RCC 7860 (cell line): ENCODE measurements at places on chromosomes 16 and 17.

- DNase-seq, result no peak
Observed at GRCh38 chr17:51203838-51204237, 37.6 kb downstream of the NME2 start.

DNA sequence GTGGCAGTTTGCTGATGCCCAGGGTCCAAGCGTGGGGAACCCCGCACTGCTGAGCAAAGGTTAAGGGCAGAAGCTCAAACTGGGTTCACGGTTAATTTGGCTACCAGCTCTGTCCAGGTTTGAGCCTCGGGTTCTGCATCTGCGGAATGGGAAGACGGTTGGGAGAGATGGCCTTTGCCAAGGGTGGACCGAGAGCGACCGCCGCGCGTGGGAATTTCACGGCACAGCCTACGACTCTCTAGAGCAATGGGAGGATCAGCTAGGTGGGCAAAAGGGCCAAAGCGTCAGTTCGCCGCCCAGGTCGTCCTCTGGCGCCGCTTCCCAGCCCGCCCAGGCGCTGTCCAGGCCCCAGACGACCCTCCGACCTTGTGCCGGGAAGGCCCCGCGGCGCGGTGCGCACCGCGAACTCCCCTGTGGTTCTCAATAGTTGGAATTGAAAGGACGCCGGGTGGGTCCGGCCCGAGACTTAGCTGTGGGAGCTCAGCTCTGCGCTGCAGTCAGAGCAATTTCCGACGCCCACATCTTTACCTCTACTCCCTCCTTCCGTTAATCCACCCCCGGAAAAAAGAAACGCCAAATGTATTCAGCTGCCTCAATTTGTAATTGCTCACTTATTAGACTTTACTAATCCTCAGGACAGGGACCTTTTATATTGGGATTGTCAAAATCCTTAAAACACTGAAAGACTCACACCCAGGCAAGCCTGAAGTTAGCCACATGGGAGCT is 2.5 kb upstream of the HS3ST3B1 start:
- DNase-seq, result no peak

GRCh38 chr17:27660436-27660835 is 29.4 kb downstream of the LGALS9 start:
- DNase-seq, result no peak

DNA sequence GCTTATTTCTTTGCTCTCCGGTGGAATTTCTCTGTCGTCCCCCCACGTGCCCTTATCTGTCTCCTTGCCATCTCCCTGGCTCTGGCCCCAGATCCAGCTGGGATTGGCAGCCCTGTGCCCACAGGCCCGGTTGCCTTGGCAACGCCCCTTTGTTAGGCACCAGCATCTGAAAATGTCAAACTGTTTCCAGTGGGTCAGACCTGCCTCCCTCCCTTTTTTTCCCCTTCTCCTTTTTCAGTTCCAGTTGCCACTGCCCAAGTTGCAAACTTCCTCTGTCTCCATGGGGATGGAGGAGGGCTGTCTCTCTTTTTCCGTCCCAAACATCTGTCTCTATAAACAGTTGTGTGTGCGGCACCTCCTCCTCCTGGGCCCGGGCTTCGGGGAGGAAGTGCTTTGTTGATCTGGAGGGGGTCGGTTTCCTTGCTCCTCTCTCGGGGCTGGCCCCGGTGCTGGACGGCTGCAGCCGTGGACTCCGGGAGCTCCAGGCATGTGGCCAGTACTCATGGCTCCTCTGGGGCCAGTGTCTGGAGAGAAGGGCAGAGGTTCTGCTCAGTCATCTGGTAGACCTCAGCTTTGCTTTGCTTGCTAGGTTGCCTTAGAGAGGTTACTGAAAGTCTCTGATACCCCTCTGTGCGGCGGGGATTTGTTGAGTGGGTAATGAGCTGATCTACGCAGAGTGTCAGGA is 35.3 kb downstream of the SOCS3 start:
- no peak for DNase-seq

- DNase-seq, result no peak
Observed at GRCh38 chr17:49382556-49382955, 20.5 kb upstream of the ZNF652 start.

- DNase-seq, result peak; percentile 91
Observed at GRCh38 chr17:48484850-48485249, 46.0 kb downstream of the HOXB1 start.

DNA sequence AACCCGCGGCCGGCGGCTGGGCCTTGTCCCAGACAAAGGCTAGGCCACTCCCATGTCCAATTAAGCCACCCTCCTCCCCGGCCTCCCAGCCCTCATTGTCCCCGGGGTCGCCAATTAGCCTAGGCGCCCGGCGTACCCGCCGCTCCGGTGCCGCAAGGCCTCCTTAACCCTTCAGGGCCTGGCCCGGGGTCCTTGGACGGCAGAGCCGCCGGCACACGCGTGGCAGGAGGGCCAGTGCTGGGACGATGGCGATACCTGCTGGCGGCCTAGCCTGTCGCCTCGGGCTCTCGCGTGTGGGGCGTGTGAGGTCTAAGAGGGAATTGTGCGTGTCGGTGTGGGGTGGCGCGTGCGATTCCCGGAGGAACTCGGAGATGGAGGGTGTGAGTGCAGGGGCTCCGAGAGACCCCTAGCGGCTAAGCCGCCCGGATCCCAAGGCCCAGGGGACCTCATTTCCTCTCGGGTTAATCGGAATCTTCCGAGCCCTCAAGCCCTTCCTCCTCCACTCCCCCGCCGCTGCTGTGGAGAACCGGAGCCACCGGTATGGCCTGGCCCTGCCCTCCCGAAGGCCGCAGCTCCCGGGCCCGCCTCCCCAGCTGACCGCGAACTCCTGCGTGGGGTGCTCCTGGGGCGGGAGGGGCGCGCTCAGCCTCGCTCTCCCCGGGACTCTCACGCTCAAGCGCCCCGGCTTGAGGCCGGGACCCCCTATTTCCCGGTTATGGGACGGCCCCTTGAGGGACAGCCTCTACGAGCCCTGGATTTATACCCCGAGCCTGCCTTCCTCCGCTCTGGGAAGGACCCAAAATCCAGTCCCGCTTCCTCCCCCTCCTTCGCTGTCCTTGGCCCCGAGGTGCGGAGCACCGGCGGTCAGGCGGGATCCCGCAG is 11.9 kb downstream of the TBX2 start:
- no peak for DNase-seq

DNA sequence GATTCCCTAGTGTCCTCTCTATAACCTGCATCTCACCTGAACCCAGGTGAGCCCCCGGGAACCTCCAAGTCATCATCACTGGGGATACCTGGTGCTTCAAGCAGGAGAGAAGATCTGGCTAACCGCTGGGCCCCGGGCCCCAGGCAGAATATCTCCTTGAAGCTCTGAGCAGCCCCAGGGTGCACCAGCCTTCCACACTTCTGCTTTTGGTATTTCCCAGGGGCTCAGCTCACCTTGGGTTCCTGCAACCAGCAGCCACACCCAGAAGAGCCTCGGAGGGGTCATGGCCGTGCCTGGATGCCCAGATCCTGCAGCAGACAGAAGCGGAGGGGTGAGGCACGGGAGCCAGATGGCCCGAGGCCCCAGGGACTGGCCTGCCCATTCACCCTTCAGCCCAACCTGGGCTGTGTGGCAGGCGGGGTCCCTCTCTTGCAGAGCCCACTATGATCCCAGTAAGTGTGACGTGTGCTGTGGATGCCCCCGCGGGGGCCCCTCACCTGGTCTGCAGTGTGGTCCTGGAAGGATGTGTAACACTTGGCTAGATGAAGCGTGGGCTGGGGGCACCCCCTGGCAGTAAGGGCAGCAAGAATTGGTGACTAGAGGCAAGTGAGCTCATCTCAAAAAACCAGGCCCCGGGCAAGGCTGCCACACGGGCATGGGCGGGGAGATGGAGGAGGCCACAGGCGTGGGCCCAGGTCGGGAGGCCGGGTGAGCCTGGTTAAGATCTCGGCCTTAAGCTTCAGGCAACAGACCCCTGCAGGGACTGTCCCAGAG is 2.6 kb downstream of the LGALS3BP start:
- no peak for DNase-seq

GRCh38 chr16:14522671-14523070 is 107.4 kb downstream of the PARN start:
- no peak for DNase-seq

- no peak for DNase-seq
Observed at GRCh38 chr16:8872967-8873865, 4.4 kb upstream of the CARHSP1 start.

DNA sequence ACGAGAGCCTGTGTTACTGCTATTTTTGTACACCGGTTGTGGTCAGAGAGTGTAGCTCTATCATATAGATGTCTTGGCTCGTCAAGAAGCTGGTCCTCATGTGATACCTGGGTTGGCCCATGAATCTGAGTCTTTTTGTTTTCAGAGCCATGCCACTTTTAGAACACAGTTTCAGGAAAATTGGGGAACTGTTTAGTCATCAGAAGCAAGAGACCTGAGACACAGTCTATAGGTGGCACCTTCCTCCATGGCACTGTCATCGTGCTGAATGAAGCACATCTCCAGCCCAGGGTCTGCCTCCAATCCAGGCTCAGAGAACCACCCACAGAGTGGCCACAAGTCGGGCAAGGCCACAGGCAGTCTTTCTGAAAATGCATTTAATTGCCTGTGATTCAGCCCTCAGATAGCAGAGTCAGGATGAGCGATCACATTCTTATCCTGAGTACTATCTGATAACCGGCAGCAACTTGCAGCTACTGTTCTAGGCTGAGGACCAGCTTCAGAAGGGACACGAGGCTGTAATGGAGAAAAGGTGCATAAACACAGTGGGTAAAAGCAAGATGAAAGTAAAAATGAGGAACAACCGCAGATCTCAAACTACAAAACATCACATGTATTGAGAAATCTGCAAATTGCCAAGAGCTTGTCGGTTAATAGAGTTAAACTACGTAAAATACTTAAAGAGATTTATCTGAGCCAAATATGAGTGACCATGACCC is 14.2 kb upstream of the HAPSTR1 start:
- peak; percentile 98 for DNase-seq

GRCh38 chr17:13671771-13672170 is 70.0 kb upstream of the HS3ST3A1 start:
- DNase-seq, result peak; percentile 82

DNA sequence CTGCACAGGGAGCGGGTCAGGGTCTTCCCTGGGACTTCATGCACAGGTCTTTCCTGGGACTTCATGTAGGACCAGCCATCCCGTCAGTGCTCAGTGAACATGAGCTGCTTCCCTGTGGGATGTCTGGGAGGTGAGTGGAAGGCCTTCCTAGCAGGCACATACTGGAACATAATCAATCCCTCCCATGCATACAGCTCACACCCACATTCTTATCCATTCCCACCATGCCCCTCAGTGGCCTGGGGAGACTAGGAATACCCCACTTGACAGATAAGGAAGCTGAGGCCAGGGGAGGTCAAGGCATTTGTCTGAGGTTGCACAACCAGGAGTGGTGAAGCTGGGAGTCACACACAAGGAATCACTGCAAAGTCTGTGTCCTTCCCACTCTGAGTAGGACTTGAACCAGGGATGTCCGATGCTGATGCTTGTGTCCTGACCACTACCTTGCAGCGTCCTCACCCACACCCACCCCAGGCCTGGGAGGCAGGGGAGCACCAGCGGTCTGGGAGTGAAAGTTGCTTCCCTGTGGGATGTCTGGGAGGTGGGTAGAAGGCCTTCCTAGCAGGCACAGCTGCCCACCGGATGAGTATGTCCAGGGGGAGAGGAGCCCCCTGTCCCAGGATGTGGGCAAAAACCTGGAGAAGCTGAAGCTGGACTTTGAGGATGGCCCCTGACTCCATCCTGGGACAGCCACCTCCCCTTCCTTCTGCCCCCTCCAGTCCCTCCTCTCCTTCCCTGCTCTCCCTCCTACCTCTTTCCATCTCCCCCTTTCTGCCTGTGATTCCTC is 1.0 kb upstream of the NLRC5 start:
- DNase-seq, result no peak

DNA sequence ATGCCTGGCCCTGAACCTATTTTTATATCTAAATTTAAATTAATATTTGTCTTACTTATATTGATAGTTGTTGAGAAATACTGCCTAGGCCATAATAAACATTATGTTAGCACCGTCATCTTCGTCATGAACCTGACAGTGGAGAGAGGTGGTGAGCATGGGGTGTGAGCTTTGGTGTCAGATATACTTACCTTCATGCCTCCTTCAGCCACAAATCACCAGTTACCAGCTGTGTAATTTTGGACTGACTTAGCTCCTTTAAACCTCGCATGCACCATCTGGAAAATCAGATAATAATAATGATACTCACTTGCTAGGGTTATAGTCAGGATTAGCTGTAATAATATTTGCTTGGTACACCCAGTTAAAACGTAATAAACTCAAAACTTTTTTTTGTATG is 35.0 kb downstream of the SNX29 start:
- DNase-seq, result no peak

DNA sequence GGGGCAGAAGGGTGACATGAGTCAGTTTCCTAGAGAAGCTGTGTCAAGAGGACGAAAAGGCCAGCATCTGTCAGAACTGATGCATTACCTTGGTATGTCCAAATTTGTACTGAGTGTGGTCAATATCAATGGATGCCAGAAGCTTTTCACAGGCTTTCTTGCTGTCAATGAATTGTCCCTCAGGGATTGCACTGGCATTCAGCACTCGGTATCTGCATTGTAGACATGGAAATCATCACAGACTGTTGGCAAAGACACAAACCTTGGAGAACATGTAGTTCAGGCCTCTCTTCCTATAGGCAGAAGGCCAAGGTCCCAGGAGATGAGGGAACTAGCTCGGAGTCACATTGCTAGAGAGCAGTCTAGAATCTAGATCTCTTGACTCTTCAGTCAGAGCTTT is 16.6 kb downstream of the MYH3 start:
- DNase-seq, result no peak

- DNase-seq, result no peak
Observed at GRCh38 chr17:8698162-8698971, 46.3 kb downstream of the CCDC42 start.

GRCh38 chr16:73616770-73617169 is 568.8 kb upstream of the ZFHX3 start:
- DNase-seq, result no peak

GRCh38 chr17:17713839-17714238 is 32.6 kb downstream of the RAI1 start:
- peak; percentile 83 for DNase-seq

DNA sequence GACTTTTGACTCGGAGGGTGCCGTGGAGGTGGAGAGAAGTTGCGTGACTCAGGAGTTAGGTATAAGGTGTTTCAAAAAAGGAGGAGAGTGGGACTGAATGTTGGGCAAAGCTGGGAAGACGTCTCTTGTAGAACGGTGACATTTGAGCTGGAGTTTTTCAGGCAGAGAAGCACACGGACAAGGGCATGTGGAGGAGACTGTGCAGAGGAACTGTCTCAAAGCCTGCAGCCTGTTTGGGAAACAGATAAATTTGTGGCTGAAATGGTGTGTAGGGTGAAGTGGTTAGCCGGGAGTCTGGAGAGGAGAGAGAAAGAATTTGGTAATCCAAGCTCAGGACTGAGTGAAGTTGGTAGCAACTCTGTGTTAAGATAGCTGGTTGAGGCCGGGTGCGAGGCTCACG is 9.8 kb downstream of the USP10 start:
- no peak for DNase-seq
